Activated T-cell treated with anti-CD3 and anti-CD28 coated beads, Interleukin-2, amount 50 U/mL, for 72 hours (primary cell): ENCODE measurements at places on chromosomes 7 and 10. TPM values are rescaled to one million over a fixed set of nuclear protein-coding genes. Genes with fewer than 3 reads are reported as not detected.

HOXA9 gene
- not detected for total RNA-seq

CLDN3 gene
- total RNA-seq: not detected

HOXA1 gene
- 0.58 TPM for total RNA-seq

HOXA13 gene
- not detected for total RNA-seq

DHX32 gene
- 34.4 TPM for total RNA-seq

TRAPPC14 gene
- total RNA-seq: 28.8 TPM

SYT15 gene
- 1.6 TPM for total RNA-seq

CFAP58 gene
- 1.1 TPM for total RNA-seq

C10orf53 gene
- total RNA-seq: not detected

MTERF1 gene
- total RNA-seq: 23.4 TPM

VAX1 gene
- total RNA-seq: not detected

POLR2J2 gene
- total RNA-seq: 11.4 TPM

BRI3 gene
- 84.2 TPM for total RNA-seq

NODAL gene
- not detected for total RNA-seq

BMPER gene
- not detected for total RNA-seq

MSS51 gene
- total RNA-seq: 3.5 TPM

HYAL4 gene
- total RNA-seq: 1.8 TPM
